ENCODE measurements at places on chromosomes 11 and 22.

- DNase-seq: peak; percentile 98
Observed at GRCh38 chr22:33803371-33804282, 116.6 kb downstream of the LARGE1 start.

DNA sequence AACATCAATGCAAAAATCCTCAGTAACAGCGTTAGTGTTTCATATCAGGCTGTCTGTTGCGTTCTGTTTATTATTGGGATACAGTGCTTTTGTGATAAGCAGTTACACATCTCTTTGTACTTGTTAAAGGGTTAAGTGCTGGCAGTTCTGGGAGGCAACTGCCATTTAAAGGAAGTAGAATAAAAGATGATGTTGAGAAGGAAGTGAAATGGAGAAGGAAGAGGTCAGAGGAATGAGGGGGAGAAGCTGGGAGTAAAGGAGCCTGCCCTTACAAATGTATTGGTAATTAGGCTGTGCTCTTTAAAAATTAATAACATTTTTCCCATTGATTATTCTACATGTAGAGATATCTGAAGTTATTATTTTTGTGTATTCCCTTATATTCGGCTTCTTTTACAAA is 674.7 kb downstream of the NTM start:
- DNase-seq: no peak

- DNase-seq: peak; percentile 39
Observed at GRCh38 chr22:44567846-44568493, 69.9 kb upstream of the RTL6 start.

GRCh38 chr22:27840436-27840835 is 38.9 kb upstream of the MN1 start:
- DNase-seq: no peak

DNA sequence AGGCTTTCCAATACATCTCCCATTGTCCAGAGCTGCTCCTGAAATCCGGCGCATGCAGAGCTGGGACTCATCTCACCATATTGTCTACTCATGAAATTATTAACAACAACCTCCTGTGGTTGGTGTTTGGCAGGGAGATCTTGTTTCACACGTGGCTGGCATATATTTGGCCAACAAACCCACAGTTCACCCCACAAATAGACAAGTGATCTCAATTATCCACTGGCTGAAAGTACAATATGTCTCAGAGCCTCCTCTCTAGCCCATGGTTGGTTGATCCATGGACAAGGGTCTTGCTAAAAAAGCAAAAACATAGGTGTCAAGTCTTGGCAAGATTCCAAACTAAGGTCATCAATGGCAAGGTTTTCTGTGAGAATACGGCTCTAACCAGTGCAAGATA is 386.9 kb downstream of the ETS1 start:
- DNase-seq: no peak

- DNase-seq: peak; percentile 19
Observed at GRCh38 chr11:94325681-94326080, 21.3 kb downstream of the IZUMO1R start.

- DNase-seq: no peak
Observed at GRCh38 chr22:17358415-17358814, 10.8 kb upstream of the CECR2 start.

GRCh38 chr11:61090982-61091372 is 11.3 kb upstream of the CD5 start:
- DNase-seq: no peak

GRCh38 chr11:112050721-112051120 is 23.1 kb downstream of the PIH1D2 start:
- no peak for DNase-seq

DNA sequence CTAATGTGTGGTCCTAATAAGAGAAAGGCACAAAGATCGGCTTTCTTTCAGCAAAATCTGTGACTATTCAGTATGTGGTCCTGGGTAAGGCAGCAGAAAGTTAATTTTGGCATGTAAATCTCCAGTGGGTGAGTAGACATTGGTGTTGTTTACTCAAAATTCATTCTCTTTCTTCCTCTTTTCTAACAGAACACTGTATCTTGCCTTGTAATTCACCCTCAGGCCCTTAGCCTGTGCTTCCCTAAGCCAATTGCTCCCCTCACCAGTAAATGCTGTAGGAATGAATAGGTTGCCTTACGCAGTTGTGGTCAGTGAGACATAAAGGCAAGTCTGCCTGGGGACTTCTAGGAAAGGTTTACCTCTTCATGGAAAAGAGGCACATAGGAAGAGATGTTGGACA is 49.9 kb upstream of the PDE3B start:
- DNase-seq: no peak

DNA sequence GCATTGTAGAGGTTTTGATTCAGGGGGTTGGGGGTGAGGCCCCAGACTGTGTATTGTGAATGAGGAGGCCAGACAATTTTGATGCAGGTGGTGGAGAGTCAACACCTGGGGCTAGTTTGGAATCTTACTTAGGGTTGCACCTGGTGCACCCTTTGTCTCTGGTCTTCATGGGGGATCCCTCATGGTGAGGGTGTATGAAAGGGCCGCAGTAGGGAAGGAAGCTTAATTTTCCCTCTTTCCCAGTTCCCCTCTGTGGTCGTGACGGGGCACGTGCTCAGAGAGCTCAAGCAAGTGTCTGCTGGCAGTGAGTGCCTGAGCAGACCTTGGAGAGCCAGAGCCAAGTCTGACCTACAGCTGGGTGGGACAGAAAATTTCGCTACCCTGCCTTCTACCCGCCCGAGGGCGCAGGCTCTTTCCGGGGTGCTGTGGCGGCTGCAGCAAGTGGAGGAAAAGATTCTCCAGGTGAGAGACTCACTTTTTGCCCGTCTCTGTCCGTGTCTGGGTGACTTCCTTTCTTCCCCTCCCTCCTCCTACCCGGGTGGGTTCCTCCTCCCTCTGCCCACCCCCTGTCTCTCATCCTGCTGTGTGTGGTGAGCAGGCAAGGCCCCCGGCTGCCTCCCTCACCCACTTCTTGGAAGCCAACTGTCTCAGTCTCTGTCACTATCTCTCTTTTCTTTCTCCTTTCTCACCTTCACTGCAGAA is 131.7 kb downstream of the MICAL2 start:
- no peak for DNase-seq

- no peak for DNase-seq
Observed at GRCh38 chr11:19196432-19196831, 5.4 kb downstream of the CSRP3 start.

DNA sequence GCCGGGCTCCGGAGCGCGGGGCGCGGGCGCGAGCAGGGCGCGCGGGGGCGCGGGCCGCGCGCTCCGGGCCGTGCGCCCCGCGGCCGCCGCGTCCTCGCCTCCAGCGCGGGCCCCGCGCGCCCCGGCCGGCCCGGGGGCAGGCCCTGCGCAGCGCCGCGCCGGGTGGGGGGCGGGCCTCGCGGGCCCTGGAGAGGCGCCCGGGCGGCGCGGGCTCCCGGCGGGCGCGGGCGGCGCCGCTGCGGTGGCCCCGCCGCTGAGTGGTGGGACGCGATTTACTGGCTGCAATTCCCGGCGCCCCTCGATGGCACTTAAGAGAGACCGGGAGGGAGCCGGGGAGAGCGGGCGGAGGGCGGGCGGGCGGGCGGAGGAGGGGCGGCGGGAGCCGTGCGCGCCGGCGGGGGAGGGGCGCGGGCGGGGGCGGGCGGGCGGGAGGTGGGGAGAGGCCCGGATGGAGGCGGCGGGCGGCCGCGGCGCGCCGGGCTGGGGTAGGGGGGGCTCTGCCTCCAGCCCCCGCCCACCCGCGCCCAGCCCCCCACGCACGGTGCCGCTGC is 73.2 kb upstream of the TCF20 start:
- no peak for DNase-seq

DNA sequence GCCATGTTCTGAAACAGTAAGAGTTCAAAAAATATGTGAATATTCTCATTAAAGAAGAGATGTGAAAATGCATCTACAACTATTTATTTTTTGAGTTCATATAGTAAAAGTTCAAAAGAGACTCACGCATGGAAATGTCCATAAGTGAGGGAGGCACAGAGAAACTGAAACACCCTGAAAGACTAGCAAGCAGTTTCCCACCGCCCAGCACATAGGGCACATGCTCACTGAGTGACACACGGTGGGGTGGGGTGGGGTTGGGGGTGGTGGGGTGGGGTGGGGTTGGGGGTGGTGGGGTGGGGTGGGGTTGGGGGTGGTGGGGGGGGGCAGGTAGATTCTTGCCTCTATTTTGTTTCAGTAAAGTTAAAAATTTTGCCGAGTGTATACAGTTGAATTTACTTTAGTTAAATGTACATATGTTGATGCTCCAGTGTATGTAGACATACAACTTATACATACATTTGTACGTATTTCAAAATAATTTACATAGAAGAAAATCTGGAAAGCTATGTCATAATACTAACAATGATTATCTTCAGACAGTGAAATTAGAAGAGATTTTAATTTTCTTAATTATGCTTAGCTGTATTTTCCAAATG is 6.3 kb downstream of the CCDC34 start:
- no peak for DNase-seq

DNA sequence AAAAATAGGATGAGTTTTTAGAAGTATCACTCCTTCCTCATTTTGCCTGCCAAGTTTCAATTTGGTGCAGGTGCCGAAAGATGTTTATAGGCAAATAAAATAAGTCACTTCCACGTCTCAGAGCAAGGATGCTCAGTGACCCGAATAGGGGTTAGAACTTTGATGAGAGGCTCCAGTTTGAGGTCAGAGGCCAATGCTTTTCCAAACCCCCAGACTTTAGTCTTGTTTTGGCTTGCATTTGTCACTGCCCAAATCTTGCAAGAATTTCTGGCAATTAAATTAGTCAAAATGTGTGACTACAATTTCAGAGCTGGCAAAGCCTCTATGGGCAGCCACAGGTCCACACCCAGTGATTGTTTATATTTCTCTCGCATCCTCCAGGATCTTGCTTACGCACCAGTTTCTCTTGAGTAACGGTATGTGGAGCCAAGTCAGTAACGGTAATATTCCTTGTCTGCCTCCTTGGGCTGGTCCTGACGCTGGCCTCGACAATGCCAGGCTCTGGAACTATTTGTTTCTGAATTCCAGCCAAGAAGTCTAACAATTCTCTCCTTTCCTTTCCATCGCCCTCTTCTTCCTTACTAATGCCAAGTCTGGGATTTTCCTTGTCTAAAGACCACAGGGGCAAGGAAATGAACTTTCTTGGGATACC is 9.9 kb upstream of the NUP160 start:
- DNase-seq: peak; percentile 72

GRCh38 chr22:39490135-39490798 is 11.8 kb upstream of the MIEF1 start:
- peak; percentile 65 for DNase-seq

GRCh38 chr11:111990381-111990780 is 34.8 kb upstream of the DLAT start:
- DNase-seq: no peak

DNA sequence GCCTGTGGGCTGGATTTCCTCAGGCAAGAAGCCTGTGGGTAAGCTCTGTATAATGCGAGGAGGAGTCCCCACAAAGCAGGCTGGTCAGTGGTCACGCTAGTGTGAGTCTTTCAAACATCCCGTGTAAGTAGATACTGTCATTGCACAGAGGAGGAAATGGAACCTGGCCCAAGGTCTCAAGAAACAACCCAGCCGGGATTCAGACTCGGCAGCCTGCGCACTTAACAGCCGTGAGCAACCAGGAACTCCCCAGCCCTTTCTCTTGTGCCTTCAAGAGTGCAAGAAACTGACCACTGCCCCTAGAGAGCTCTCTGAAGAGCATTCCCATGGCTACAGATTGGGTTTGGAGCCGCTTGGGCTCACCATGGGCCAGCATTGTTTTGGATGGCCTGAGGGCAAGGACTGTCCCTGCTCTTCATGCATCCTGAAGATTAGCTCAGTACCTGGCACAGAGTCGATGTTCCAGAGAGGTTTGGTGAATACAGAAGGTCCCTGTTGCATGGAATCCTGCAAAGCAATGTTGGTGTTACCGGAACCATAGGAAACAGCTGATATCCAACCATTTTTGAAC is 6.0 kb downstream of the MPST start:
- no peak for DNase-seq

GRCh38 chr22:44309137-44309536 is 3.6 kb downstream of the SHISAL1 start:
- peak; percentile 98 for DNase-seq

DNA sequence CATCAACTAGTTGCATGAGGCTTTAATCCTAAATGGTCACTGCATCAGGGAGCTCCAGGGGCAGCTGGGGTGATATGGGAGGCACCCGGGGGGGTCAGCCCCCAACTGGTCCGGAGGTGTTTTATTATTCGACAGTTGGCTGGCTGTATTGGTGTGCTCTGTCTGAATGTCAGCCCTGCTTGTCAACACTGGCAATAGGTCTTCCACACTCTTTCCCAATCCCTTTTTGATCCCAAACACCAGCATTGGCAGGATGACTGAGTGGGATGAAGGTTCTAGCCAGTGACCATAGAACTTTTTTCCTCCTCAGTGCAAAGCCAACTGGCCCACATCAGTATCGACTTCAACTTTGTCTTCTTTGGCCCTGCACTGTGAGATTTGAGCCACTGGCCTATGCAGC is 8.9 kb upstream of the LDLRAD3 start:
- DNase-seq: no peak

DNA sequence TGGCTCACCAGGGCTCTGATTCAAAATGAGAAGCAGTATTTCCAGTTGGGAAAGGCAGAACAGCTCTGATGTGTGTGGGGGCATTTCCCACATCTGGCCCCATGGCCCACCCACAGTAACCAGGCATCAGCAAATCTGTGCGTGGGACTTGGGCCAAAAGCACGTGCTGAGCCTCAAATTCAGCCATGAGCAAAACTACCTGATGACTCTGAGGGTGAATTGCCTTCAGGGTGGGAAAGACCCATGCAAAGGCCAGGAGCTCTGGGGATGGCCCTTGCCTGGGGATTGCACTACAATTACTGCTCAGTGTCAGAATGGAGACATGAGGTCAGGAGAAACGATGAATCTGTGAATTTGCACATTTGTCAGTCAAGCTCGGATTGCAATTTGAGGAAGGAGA is 20.9 kb downstream of the TP53AIP1 start:
- DNase-seq: no peak

DNA sequence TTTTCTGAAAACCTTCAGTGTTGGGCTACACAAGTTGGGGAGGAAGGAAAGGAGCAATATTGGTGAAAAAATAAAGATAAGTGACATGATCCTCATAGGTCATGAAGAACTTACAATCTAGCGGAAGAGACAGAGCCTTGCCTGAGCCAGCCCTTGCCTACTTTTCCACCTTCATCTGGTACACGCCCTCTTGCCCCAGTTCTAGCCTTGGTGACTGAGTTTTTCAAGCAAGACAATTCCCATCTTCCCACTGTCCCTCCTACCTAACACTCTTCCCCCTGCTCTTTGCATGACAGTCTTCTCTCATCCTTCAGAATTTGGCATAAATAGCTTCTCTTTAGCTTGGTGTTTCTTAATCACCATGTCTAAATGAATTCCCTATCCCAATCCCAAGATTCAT is 42.6 kb downstream of the BBOX1 start:
- no peak for DNase-seq

DNA sequence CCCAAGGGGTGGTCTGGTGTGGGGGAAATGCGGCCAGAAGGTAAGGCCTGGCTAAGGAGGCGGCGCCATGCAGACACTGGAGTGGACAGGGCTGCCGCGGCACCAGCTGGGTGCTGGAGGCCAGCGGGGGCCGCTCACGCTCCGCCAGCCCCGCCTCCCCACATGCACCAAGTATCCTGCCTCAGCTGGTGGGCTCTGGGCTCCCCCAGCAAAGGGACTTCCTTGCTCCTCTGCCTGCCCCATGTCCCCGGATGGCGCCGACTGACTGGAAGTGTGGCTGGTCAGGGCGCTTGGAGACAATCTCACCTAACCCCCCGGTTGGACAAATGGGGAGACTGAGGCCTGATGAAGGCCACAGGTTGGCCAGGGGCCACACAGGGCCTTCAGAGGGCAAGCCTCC is 7.6 kb upstream of the CHADL start:
- DNase-seq: no peak

GRCh38 chr11:69000831-69001242 is 12.2 kb downstream of the MRGPRF start:
- peak; percentile 87 for DNase-seq

GRCh38 chr11:130206141-130206540 is 46.6 kb downstream of the ST14 start:
- no peak for DNase-seq
